Bone marrow (tissue), 2 donors: ENCODE measurements at places on chromosomes 1 and 21.

DNA sequence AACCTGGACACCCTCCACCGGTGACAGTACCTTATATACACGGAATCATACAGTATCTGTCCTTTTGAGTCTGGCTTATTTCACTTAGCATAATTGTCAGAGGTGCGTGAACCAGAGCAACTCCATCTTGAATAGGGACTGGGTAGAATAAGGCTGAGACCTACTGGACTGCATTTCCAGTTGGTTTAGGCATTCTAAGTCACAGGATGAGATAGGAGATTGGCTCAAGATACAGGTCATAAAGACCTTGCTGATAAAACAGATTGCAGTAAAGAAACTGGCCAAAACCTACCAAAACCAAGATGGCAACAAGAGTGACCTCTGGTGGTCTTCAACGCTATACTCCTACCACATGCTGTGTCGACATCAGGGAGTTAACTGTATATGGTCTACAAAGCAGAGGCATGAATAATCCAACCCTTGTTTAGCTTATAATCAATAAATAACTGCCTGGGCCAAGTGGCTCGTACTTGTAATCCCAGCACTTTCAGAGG is 1.4 kb upstream of the FDPS start:
- DNase-seq: no peak

DNA sequence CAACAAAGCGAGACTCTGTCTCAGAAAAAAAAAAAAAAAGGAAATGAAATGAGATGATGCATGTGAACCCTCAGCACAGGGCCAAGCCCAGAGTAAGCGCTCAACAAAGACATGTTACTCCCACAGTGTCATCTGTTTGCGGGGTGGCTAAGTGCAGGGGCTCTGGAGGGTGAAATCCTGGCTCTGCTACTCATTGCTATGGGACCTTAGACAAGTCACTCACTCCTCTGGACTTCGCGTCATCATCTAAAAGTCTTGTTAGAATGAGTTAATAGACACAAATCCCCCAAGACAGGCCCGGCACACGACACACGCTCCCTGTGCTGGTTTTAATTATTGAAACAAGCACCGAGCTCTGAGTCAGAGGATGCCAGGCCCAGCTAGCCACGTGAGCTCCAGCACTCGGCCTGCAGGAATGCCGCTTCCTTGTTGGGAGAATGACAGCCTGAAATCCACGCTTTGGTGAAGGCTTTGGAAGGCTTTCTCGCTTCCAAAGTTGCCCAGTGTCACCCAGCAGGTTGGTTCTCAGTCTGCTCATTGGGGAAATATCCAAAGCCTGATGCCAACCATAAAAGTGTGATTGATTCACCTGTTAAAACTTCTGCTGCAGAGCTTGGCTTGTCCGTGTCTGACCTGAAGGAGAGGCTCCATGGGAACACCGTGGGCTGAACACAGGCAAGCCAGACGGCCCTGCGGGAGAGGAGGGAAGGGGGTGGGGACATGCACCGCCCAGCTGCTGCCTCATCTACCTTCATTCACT is 36.7 kb upstream of the TARDBP start:
- DNase-seq: no peak

DNA sequence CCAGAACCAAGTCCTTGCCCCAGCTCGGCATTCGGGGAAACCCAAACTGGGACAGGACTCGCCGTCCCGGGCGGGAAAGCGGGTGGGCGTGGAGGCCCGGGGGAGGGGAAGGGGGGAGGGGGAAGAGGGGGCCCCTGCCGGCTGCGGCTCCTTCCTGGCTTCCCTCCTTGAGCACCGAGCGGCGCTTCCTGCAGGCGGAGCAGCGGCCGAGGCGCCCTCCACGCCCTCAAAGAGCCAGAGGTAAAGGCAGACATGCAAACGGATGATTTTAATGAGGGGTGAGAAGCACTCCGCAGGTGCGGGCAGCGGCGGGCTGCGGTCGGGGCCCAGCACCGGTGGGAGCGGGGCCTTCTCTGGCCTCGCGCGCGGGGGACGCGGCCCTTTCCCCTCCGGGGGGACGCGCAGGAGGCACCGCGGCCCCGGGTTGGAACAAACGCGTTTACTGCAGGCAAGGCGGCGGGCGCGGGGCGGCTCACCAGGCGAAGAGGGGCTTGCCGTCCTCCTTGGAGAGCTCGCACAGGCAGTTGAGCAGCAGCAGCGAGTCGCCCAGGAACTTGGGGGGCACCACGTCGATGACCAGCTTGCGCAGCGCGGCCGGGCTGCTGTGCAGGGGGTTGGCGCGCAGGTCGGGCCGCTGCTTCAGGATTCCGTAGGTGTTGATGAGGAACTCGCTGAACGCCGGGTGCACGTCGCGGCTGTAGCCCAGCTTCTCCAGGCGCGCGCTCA is 5.7 kb upstream of the FTCD start:
- no peak for DNase-seq

GRCh38 chr1:44559913-44560312 is 114.4 kb downstream of the TMEM53 start:
- DNase-seq: no peak

DNA sequence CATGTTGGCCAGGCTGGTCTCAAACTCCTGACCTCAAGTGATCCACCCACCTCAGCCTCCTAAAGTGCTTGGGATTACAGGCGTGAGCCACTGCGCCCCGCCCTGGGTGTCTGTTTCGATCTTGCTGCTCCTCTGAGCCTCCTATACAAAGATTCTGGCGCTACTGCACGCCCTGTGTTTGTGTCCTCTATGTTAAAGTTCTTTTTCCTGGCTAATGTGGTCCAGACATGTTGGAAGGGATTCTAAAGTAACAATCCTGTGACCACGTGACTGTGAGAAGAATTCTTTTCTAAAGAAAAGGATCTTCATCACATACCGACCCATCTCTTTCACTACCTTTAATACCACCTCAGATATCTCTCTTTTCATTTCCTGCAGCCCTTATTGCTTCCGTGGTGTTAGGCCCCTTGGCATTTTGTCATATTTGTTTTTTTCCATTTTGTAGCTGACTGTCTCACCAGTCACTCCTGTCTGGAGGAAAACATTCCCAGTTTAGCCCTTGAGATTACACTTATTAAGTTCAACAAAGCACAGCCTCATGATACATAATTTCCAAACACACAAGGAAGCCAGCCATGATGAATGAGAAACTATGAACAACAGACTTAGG is 27.2 kb upstream of the ENO1 start:
- DNase-seq: no peak

DNA sequence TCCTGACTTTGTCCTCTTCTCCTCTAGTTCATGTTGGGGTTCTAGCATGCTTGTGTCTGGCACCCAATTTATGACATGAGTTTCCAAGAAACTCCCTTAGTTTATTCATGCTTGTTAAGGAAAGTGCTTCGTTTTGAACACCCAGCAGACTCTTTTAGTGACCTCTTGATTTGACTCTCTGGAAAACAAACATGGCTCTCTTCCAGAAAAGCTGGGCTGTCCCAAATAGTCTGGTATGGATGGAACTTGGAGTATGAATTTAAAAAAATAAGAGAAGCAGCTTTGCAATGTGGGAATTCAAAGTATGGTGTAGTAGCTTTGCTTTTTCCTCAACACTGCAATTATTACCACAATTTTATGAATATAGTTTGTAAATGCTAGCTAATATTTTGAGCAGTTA is 143.4 kb upstream of the C8B start:
- no peak for DNase-seq

DNA sequence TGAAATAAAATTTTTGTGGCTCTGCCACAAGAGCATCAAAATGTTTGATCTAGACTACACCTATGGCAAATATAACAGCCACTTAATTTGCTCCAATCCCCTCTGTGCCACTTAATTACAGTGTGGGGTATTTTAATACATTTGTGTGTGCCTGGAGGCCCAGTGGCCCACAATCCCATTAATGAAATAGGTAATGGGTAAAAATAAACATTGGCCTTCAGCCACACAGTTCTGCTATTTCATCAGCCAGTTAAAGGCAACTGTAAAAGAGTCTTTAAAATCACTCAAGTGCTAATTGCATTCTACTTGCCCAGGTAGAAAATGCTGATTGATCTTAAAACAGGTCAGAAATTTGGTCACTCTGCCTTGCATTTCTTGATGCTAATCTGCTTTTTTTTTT is 151.6 kb upstream of the UBE2U start:
- no peak for DNase-seq

DNA sequence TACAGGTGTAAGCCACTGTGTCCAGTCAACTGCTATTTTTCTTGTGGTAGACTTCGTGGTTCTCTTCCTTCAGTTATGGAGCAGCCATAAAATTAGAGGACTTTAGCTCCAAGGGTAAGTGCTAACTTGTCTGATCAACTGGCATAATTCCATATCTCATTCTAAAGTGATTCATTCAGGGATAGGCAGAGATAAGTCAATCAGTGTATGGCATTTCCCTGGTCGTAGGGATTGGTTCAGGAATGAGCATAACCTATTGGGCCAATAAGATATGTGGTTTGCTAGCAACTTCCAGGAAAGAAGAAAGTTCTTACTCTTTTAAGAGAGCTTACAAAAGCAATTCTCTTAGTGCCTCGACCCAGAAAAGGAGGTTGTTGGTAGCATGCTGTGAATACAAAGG is 4.7 kb upstream of the ZSWIM5 start:
- DNase-seq: no peak

DNA sequence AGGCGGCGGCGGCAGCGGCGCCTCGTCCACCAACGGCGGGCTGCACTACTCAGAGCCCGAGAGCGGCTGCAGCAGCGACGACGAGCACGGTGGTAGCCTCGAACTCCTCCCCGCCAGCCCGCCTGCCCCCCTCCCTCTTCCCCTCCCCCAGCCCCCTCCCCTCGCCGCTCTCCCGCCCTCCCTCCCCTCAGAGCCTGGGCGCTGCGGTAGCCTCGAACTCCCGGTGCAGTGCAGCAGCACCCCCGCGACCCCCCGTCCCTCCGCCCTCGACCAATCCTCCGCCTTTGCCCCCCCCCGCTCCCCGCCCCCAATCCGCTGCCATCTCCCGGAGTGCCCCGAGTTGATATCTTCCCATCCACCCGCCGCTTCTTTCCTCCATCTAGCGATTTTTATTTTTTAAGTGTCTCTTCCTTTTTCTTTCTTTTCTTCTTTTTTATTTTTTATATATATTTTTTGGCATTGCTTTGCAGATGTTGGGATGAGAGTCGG is 516 bp downstream of the RCOR3 start:
- peak; percentile 16 for DNase-seq

DNA sequence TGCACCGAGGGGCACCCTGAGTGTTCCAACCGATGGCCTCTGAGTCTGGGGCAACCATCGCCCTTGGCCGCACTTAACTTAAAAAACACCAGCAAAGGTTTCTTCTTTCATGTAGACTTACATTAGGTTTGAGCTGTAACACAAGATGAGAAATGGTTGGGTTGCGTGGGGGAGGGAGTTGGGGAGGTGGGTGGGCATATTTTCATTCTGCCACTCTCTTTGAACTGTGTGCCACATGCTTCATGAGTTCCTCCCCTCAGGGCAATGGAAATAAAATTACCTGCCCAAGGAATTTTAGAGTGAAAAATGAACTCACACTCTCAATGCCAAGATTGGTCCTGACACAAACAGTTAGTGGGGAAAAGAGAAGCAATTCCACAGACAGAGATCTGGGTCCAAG is 430.1 kb upstream of the USP24 start:
- DNase-seq: no peak

GRCh38 chr1:27886353-27886679 is 14.0 kb downstream of the THEMIS2 start:
- DNase-seq: no peak

GRCh38 chr1:207241164-207241934 is 80.1 kb upstream of the CD55 start:
- no peak for DNase-seq

GRCh38 chr1:63634471-63634870 is 41.3 kb downstream of the PGM1 start:
- no peak for DNase-seq

- DNase-seq: no peak
Measured at GRCh38 chr1:8554956-8555534, 237.1 kb downstream of the SLC45A1 start.

DNA sequence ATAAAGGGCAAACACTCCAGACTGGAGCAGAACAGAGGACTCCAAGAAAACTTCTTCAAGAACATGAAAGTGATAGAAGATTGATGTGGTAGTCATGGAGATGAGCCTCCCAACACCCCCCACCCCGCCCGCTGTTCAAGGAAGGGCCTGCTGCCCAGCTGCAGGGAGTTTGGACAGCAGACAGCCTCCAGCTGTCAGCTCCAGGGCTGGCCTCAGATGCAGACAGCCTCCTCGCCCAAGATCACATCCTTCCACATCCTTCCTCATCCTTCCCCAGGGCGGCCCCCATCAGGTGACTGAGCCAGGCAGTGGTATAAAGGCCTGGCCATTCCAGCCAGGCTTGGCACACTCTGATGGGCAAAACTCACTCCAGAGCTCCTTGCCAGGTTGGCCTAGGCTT is 24.6 kb downstream of the HMGN2 start:
- no peak for DNase-seq

- no peak for DNase-seq
Measured at GRCh38 chr1:24929398-24930259, 447 bp downstream of the RUNX3 start.

GRCh38 chr1:14739082-14739832 is 140.8 kb downstream of the KAZN start:
- no peak for DNase-seq

GRCh38 chr1:156859523-156860112 is 701 bp upstream of the INSRR start:
- no peak for DNase-seq

DNA sequence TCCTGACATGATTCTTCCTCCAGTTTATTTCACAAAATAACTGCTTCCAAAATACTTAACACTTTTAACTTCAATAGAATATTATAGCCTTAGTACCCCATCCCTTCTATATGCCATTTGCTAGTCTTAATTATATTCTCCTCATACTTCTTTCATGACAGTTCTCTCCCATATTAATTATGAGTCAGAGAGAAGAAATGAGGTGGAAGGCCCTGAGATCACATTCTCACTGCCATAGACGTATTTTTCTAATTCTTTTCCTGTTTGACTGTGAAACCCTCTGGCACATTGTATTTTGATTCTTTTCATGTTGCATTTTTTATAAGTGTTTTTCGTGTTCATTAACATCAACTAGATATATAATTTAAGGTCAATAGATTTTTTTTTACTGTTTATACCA is 88.4 kb downstream of the GTF2B start:
- DNase-seq: no peak

- DNase-seq: no peak
Measured at GRCh38 chr1:8651236-8651890, 166.1 kb downstream of the RERE start.

GRCh38 chr1:118333601-118334210 is 148.7 kb upstream of the SPAG17 start:
- DNase-seq: no peak

DNA sequence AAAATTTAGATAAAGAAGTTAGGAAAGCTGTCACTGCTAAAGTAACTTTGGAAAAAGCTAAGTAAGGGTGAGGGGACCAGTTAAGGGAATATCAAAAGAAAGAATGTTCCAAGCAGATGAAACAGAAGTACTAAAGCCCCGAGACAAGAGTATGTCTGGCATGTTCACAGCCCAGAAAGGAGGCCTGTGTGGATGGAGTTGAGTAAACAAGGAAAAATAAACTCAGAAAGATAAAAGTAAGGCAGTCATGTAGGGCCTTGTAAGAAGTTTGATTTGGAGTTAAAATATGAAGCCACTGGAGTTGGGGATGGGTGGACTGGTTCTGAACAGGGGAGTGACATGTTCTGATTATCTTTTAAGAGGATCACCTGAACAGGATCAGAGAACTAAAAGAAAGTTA is 177.9 kb downstream of the CDC42BPA start:
- DNase-seq: no peak

- DNase-seq: no peak
Measured at GRCh38 chr21:14583629-14584255, 37.6 kb upstream of the SAMSN1 start.
